Astrocyte of the spinal cord (primary cell): ENCODE measurements at places on chromosomes 1 and 21.

DNA sequence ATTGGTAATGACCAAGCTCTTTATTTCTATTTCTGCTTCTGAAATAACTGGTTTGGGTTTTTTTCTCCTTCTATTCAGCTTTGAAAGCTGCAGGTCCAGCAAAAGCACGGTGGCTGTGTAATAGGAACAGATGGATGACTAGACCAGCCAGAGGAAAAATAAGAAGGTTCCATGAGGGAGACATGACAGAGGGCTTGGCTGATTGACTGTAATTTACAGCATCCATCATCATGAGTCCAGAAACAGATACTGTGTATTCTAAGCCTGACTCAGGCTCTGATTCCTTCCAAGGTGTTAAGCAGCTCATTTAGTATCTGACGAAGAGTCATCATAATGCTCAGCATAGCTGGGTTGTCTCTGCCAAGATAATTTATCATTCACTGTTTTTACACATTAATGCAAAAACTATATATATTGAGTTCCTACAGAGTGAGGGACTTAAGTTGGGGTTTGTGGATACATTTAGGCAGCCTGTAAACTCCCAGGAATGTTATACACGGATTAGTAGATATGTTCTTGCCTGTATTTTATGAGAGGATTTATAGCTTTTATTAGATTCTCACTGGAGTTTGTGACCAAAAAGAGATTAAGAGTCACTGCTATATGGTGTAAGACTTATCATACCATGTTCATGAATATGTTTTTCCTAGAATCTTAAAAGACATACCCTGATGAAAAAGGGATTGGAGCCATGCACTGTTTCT is 72.6 kb downstream of the SGIP1 start:
- no peak for DNase-seq

GRCh38 chr1:165426745-165427144 is 18.2 kb downstream of the RXRG start:
- DNase-seq: no peak

DNA sequence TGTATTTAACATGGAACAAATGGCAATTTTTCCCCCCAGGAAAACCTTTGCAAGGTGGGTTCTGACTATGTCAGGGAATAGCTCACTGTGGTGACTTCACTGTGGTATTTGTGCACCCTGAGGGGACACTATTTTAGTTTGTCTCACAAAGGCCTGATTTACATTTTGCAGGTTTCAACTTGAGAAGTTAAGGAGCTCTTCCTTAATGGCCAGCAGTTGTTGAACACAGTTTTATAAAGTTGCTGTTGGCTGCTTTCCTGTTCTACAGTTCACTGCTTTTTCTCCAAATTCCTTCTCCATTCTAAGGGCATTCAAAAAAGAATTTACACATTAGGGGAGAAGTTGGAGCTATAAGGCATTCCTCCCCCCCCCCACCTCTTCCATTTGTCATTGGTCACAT is 4.6 kb downstream of the LAMC1 start:
- no peak for DNase-seq

- DNase-seq: no peak
These were observed 15.7 kb downstream of the PATJ start for GRCh38 chr1:61757950-61758349.

DNA sequence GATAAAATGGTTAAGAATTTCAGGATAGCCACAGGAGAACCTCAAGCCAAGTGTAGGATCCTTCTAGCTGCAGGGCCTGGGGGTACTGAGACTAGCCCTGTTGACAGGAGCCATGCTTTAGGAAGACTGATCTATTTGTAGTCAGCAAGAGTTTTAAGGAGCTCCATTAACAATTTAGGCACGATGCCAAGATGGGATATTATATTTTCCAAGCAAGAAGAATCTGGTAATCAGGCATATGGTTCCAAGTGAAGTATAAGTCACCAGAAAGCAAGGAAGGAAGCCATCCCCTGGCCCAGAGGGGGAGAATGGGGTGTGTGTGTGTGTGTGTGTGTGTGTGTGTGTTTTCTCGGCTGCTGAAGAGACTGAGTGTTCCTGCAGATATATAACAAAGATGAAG is 7.0 kb downstream of the IFNAR2 start:
- no peak for DNase-seq

DNA sequence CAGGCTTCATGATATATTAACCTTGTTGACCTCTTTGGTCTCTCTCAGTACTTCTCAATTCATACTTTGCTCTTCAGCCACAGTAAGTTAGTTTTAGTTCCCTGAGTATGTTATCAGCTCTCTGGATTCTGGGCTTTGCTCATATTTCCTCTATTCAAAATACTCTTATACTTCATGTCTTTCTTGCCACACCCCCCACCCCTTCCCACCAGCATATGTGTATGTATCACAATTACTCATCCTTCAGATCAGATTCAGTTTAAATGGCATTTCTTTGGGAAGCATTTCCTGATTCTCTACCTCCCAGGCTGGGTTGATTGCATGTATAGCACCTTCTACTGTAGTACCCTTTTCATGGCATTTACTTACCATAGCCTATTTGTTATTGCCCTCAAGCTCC is 28.3 kb downstream of the SLC30A7 start:
- peak; percentile 3 for DNase-seq

GRCh38 chr1:186682736-186683135 is 2.5 kb upstream of the PTGS2 start:
- peak; percentile 38 for DNase-seq

GRCh38 chr1:75954586-75954985 is 22.4 kb upstream of the ASB17 start:
- no peak for DNase-seq

GRCh38 chr1:71964188-71964587 is 318.2 kb downstream of the NEGR1 start:
- peak; percentile 6 for DNase-seq
